ENCODE measurements at places on chromosomes 16 and 17.

- no peak for DNase-seq
Measured at GRCh38 chr17:69525920-69526841, 111.7 kb downstream of the MAP2K6 start.

GRCh38 chr17:72141336-72141735, 20.5 kb downstream of the SOX9 start:
- no peak for DNase-seq

GRCh38 chr17:70313086-70313852, 143.9 kb downstream of the KCNJ2 start:
- DNase-seq, result no peak

DNA sequence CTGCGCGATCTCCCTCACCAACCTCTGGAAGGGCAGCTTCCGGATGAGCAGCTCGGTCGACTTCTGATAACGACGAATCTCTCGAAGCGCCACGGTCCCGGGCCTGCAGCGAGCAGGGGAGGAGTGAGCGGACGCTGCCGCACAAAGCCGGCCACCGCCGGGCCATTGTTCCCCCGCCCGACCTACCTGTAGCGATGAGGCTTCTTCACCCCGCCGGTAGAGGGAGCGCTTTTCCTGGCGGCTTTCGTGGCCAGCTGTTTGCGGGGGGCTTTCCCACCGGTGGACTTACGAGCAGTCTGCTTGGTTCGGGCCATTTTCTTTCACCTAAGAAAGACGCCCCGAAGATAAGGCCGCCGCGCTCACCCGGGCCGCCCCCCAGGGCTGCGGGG, 5.8 kb upstream of the UNK start:
- DNase-seq, result no peak

DNA sequence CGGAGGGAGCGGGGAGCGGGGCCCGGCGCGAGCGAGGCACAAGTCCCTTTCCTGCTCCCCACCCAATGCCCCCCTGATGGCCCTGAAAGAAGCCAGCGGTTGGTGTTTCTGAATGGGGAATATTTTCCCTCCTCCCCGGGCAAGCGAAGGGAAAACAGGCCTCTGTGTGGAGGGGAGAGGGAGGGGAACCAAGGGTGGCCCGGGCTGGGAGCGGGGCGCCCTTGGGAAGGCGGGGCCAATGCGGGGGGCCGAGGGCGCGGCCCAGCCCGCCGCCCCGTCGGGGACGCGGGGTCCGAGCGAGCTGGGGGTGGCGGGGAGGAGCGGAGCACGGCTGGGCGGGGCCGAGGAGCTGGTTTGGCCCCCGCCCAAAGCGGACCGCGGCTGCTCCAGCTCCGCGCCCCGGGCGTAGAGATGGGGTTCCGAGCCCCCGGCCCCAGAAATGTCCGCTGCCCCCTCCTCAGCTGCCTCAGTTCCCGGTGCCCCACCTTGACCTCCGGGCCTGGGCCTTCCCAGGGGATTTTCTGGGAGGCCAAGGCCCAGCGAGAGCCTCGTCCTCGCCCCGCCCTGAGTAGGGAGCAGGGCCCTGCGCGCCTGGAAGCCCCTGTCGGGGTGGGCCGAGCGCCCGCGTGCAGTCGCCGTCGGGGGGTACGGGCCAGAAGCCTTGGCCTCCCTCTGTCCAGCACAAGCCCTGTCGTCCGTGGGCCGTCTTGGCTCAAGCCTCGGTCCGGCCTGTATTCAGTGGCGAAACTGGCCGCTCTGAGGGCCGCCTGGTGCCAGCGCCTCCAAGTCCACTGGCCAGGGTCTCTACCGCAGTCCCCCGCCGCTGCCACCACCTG, 3.9 kb upstream of the HEXIM1 start:
- DNase-seq, result no peak

DNA sequence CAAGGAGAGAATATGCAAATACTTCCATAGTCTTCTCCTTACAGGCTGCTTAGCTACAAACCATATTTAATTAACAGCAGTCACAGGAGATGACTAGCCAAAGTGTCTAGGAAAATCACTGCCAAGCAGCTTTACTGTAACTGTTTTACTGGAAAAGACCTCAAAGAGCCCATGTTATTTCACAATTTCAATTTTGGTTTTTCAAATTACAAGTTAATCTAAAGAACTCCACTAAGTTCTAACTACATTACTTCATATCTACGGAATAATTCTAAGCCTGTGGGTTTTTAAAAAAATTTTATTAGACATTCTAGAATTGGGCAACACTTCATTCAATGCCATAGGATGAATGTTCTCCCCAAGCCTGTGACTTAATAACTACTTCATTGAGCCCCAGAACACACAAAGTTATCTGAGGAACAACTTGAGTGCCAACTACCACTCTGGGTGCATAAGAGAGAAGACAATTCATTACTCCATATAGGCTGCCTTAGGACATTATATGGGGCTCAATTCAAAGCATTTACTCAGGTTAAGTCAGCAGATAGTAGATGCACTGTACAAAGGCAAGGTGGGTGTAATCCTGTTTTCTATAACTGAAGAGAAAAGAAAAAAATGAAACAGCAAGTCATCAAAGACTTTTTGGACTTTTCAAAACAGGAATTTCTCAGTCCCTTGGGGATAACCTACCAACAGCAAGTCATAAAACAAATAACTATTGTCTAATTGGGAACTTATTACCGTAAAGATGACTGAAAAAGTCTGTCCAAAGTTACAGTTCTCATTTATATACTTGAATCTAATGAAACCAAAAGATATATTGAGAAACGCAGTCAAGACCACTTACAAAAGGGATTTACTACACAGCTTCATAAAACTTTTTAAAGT, 33.0 kb downstream of the STAT3 start:
- DNase-seq, result no peak

- DNase-seq, result no peak
Measured at GRCh38 chr16:8678068-8678927, 3.9 kb downstream of the ABAT start.

DNA sequence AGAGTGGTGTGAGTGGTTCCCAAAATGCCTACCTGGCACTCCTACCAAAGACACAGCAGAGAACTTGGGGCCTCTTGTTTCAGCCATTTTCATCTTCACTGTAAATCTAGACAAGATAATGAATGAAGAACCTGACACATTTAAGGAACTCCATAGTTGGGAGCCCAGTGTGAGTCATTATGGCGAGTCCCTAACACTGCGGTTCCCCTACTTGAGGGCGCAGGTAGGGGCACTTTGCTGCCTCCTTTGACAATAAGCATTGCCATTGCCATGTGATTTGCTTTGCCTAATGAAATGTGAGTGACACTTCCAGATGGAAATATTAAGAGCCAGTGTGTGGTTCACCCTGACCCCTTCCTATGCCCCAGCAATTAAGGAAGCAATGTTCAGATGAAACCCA, 517.6 kb downstream of the MAF start:
- no peak for DNase-seq
